ENCODE measurements at places on chromosomes 1 and 21. TPM values are rescaled to one million over a fixed set of nuclear protein-coding genes. Genes with fewer than 3 reads are reported as not detected.

DNA sequence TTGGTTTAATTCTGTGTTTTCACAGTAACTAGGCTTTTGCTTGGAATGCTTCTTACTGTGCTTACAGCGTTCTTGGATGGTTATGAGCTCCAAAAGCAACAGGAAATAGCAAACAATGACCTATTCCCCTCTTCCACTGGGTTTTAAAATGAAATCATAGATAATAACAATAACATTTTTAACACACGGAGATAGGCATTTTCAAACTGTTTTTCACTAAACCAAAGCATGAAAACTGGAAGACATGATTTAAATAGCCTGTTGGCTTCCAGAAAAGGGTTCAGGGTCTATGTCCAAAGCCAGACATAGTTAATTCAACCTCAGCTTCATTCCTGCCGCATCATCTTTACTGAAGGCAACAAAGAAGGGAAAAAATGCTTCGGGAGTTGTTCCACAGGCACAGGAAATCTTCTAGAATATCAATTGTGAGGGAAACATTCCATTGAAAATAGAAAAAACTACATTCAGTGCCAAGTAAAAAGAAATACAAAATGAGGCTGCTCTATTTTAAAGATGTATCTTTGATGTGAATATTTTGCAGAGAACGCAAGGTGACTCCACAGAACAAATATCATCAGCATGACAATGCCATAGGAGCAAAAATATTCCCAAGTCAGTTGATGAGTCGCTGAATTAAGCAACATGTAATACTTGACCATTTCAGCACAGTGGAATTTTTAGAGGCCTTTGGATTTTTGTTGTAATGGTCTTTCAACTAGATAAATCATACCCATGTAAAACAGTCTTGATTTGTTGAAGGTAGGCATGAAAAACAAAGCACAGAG, 80.7 kb downstream of the NID1 start:
- peak overlapping the region; percentile 2 for H3K27ac ChIP-seq
- H3K4me1 ChIP-seq: peaks cover 8% of the 10 kb centered on the region
- H3K36me3 ChIP-seq: no peaks in the 10 kb centered on the region
- no peak overlapping the region for H3K4me3 ChIP-seq

DNA sequence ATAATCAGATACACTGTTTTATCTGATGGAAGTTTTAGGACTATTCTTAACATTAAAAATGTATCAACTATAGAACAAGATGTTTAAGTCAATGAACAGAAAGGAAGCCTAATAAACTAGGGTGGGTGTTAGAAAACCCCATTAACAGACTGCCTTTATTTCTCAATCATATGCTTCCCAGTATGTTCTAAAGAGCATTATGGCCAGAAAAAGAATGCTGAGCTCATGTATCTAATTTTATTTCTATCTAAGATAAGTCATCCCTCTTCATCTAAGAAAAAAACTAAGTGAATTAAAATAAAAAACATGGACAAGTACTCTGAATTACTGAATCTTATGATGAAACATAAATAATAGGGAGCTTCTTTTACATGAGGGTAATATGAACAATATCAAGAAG, 86.5 kb upstream of the TTC39A start:
- H3K27me3 ChIP-seq: no peaks in the 10 kb centered on the region
- no peak for DNase-seq

- no peak overlapping the region for H3K27ac ChIP-seq
- DNase-seq: no peak
- H3K4me3 ChIP-seq: no peak overlapping the region
- no peaks in the 10 kb centered on the region for H3K4me1 ChIP-seq
- H3K27me3 ChIP-seq: no peaks in the 10 kb centered on the region
Measured at GRCh38 chr21:14697769-14698168, 151.7 kb upstream of the SAMSN1 start.

DNA sequence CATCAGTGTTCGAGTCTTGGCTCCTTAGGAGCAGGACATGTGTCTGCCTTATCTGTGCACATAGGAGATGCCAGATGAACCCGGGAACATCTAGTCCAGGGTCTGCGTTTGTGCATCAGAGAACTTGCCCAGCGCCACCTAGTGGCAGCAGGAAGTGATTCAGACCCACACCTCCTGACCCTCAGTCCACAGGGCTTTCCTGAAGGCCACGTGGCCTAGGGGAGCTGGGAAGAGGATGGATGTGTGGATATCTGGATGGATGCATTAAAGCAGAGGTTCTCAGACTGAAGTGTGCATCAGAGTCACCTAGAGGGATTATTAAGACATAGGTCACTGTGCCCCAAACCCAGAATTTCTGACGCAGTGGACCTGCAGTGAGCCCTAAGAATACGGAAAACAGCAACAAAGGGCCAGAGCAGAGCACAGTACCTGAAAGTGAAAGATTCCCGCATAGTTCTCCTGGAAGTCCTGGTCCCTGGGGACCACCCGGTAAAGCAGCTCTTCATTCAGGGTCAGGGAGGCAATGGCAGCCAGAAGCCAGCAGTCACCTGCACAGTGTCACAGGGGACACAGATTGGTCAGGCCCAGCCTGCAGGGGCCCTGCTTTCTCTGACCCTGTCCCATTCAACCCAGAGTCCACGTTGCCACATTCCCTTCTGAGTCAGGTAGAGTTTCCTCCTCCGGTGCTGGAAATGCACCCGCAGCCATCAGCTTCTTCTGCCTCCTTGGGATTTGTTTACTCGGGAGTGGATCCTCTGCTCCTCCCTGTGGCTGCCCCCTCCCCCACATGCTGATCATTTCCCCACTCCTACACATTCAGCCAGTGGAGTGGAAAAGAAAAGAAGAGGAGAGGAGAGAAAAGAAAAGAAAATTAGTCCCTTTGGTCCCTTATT, 37.0 kb downstream of the CAPN8 start:
- H3K4me1 ChIP-seq: peaks cover 6% of the 10 kb centered on the region
- H3K27ac ChIP-seq: no peak overlapping the region
- H3K27me3 ChIP-seq: no peaks in the 10 kb centered on the region
- no peak overlapping the region for H3K4me3 ChIP-seq

Gene APOBEC4
- total RNA-seq: 2.0 TPM

Gene TRIM67
- not detected for total RNA-seq

Gene SPRR2F
- total RNA-seq: 74.2 TPM

Gene TENT5C
- total RNA-seq: 6.9 TPM

All from ovary (tissue), 10 donors.